ENCODE measurements at places on chromosomes 5 and 9. TPM values are rescaled to one million over a fixed set of nuclear protein-coding genes. Genes with fewer than 3 reads are reported as not detected.
A peak's percentile ranks its signal among the peaks of the same experiment; 100 is the strongest.

DNA sequence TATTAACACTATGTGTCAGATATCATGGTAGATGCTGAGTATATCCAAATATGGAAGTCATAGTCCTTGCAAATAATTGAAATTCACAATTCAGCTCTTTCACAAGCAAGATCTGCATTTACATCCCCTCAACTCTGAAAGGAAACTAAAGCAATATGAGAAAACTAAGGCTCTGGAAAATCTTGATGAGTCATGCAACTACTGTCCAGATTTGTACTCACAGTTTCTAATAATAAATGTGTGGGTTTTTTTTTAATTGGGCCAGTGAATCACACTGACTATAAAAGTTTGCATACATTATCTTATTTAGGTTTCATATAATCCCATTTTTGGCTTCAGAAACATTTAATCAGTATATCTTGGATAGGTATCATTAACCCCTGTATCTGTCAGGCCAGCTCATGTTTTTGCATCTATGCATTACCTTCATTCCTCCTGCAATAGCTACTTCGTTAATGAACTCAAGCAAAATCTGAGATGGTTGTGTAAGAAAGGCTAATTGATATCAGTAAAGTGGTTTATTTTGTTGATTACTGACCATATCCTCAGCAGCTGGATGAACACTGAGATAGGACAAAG, 58.7 kb upstream of the PRR16 start:
- peak; percentile 85 for DNase-seq

- no peak for DNase-seq
Observed at GRCh38 chr5:52692606-52693005, 95.1 kb upstream of the ITGA1 start.

Gene CCDC152
- polyA plus RNA-seq, result 1.4 TPM

DNA sequence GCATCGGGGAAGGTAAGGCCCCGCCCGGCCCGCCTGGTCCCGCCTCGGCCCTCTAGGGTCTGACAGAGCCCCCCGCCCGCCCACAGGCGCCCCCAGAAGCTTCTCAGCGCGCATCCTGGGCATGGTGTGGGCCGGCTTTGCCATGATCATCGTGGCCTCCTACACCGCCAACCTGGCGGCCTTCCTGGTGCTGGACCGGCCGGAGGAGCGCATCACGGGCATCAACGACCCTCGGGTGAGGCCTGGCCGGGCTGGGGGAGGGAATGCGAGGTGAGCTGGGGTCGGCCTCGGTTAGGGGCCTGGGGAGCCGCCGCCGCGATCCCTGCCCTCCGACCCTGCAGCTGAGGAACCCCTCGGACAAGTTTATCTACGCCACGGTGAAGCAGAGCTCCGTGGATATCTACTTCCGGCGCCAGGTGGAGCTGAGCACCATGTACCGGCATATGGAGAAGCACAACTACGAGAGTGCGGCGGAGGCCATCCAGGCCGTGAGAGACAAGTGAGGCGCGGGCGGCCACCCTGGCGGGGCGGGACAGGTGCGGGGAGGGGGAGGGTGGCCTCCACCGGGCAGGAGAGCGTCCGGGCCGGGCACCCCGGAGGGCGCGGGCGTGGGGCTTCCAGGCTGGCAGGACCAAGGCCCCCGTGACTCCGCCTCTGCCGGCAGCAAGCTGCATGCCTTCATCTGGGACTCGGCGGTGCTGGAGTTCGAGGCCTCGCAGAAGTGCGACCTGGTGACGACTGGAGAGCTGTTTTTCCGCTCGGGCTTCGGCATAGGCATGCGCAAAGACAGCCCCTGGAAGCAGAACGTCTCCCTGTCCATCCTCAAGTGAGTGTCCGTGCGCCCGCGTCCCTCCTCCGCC, 7.1 kb downstream of the LRRC26 start:
- DNase-seq, result no peak

DNA sequence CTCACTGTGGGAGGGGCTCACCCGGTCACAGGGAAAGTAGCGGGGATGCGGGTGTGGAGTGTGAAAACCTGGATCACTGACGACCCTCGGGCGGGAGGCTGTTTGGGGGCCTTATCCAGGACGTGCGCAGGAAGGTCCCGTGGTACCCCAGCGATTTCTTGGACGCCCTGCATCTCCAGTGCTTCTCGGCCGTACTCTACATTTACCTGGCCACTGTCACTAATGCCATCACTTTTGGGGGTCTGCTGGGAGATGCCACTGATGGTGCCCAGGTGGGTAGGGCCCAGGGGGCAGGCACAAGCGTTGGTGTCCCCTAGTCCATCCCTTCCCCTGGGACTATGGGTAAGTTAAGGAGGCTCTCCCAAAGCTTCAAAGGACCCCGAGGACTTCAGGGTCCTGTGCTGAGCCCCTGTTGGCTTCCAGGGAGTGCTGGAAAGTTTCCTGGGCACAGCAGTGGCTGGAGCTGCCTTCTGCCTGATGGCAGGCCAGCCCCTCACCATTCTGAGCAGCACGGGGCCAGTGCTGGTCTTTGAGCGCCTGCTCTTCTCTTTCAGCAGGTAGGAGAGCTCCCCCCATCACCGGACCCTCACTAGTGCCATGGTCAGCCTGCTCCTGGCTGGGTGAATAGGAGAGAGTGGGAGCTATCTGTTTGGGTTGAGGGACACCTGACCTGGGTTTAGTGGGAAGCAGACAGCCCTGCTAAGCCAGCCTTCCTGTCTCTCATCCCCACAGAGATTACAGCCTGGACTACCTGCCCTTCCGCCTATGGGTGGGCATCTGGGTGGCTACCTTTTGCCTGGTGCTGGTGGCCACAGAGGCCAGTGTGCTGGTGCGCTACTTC, 3.9 kb downstream of the SLC4A9 start:
- DNase-seq, result no peak
